Activated T-cell treated with anti-CD3 and anti-CD28 coated beads for 48 hours (primary cell): ENCODE measurements at places on chromosomes 11 and 22.

GRCh38 chr11:118144301-118145268, 8.0 kb downstream of the SCN4B start:
- no peak for DNase-seq

- no peak for DNase-seq
Observed at GRCh38 chr11:29713831-29714320, 303.0 kb downstream of the KCNA4 start.

- DNase-seq, result no peak
Observed at GRCh38 chr11:126313826-126314225, 10.0 kb downstream of the DCPS start.

GRCh38 chr11:1862588-1863351, 9.9 kb downstream of the LSP1 start:
- no peak for DNase-seq

GRCh38 chr11:70845591-70846041, 406.8 kb downstream of the SHANK2 start:
- no peak for DNase-seq

DNA sequence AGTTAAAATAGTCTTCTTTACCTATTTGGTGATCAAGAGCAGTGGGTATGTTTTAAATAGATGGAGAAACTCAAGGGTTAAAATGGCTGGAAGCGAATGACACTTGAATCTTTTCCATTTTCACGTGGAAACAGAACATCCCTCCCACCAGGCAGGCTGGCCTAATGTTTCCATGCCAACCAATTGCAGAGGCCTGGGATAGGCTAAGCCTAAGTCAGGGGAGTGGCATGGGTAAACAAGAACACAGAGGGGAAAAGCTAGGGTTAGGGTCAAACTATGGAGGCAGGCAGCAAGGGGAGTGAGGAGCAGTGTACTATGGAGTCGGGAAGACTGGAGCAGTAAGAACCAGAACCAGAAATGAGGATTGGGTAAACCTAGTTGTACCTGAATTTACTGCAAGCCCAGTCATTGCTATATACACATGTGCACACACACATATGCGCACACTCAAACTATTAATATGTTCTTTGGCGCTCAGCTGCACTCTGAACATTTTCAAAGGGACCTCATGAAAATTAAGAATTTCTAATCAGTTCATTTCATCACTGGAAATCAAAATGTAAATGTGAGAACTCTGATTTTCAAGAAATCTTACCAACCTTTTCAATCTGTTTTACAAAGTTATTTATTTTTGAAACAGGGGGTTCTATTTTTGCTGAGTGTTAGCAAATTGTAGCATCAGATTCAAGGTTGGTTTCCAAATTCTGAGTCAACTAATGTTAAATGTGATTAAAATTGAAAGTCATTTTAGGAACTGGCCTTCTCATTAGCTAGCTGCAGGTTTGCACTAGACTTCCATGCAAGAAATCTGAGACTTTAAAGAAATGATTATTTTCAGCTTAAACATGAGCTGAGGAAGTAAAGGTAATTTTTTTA, 327.0 kb upstream of the CCDC90B start:
- no peak for DNase-seq

- no peak for DNase-seq
Observed at GRCh38 chr11:69286374-69287371, 7.3 kb upstream of the MYEOV start.

DNA sequence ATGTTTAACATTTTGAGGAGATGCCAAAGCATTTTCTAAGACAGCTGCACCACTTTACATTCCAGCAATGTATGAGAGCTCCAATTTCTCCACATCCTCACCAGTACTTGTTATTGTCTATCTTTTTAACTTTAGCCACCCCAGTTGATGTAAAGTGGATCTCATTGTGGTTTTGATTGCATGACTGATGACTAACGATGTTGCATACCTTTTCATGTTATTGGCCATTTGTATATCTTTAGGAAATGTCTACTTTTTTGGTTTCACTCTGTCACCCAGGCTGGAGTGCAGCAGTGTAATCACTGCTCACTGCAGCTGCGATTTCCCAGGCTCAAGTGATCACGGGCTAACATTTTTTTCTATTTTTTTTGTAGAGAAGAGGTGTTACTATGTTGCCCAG, 8.9 kb downstream of the TTC28 start:
- no peak for DNase-seq

DNA sequence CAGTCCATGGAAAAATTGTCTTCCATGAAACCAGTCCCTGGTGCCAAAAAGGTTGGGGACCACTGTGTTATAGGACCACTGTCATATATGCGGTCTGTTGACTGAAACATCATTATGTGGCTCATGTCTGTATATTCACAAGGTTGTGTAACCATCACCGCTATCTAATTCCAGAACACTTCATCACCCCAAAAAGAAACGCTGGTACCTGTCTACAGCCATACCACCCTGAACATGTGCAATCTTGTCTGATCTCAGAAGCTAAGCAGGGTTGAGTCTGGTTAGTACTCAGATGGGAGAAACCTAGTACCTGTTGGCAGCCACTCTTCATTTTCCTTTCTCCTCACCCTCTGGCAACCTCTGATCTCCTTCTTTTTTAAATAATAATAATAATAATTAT, 12.9 kb upstream of the PIK3IP1 start:
- no peak for DNase-seq

GRCh38 chr11:69460540-69461257, 20.8 kb upstream of the LINC01488 start:
- DNase-seq, result no peak

DNA sequence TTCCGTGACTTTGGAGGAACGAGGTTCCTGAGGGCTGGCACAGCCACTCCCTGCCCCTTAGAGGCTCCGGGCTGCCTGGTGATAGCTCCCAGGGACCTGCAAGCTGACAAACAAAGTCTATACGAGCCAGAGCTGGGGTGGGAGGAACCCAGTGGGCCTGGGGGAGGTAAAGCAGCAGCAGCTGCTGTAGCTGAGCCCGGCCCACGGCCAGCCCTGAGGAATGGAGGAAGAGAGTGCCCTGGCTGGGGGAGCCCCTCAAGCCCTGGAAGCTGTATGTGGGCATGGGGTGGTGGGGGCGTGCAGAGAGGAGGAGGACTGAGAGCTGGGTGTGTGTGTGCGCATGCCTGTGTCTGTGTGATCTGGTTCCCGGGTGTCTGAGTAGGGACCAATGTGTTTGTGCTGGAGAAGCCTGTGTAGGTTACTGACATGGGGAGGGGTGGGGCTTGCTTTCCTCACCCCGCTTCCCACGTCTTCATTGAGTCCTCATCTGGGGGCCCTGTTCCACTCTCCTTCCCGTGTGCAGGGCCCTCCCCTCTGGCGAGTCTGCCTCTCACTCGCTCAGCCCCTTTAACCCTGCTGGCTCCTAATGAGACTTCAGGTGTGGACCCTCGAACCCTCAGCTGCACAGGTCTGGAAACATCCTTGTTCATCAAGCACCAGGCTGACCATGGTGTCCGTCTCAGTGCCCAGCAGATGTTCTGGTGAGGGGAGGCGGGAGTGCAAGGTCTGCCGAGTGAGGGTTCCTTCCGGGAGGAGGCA, 10.8 kb downstream of the ST3GAL4 start:
- no peak for DNase-seq

DNA sequence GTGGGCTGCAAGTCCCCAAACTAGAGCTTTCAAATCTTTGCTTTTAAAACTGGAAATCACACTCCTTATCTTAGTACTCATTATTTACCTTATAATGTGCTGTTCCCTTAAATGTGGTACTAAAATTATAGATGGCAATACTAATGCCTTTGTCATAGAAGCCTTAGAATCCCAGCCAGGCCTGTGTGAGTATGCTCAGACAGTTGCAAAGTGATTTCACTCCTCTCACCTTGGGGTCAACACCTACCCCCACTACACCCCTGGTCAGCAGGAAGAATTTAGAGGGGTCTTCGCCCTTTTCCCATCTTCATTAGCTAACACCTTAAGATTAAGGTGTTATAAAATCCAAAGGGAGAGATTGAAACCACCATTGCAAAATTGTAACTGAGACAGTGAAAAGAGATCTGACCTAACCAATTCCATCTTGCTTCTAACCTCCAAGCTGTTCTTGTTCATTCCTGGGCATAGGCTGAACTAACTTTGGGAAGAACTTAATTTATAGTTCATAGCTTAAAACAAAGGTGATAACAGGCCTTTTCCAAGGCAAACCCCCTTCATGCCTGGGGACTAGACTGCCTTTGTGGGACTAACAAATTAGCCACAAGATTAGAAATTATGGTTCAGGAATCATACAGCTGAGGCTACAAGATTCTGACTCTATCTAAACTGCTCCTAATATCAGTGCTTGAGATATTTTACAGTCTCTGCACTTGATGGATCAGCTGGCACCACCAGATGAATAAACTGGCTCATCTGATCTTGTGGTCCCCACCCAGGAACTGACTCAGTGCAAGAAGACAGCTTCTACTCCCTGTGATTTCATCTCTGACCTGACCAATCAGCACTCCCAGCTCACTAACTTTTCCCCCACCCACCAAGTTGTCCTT, 10.4 kb upstream of the MRPL17 start:
- DNase-seq, result peak; percentile 45

GRCh38 chr22:40412441-40412840, 42.0 kb downstream of the SGSM3 start:
- no peak for DNase-seq

GRCh38 chr11:68704887-68705286, 20.5 kb downstream of the GAL start:
- DNase-seq, result no peak

GRCh38 chr22:49721211-49721763, 106.4 kb downstream of the BRD1 start:
- DNase-seq, result no peak

- no peak for DNase-seq
Observed at GRCh38 chr11:64996710-64997380, at the start of gene BATF2. Gene BATF2 (minus strand): TSS chr11:64996971. CDS start chr11:64996914, 57 bp downstream.

DNA sequence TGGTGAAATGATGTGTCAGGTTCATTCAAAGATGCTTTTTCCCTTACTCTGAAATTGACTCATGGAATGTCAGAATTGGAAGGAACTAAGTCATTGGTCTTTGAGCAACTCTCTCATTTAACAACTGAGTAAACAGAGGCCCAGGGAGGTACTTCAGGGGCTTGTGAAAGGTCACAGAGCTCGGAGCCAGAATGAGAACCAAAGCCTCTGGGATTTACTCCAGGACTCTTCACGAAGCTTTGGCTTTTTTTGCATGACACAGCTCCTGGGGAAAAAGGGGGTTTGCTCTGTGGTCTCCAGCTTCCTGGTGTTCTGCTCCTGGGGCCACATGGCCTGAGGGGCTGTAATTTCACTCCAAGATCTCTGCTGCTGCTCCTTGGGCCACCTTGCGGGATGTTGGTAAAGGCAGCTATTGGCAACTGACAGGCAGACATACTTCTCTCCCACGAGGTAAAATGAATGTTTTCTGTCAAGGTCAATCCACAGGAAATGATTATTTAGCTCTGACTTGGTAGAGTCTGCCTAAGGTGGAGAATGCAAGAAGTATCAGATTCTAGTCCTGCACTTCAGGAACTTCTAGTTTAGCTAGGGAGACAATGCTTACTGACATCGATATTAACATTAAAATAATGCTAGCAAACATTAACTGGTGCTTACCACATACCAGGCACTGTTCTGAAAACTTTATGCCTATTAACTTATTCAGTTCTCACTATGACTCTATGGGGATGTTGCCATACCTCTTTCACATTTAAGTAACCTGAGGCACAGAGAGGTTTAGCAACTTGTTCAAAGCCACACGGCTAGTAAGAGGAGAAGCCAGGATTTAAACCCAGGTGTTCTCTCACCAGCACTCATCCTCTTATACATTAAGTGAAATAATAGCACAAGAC, 16.1 kb downstream of the PKNOX2 start:
- no peak for DNase-seq

DNA sequence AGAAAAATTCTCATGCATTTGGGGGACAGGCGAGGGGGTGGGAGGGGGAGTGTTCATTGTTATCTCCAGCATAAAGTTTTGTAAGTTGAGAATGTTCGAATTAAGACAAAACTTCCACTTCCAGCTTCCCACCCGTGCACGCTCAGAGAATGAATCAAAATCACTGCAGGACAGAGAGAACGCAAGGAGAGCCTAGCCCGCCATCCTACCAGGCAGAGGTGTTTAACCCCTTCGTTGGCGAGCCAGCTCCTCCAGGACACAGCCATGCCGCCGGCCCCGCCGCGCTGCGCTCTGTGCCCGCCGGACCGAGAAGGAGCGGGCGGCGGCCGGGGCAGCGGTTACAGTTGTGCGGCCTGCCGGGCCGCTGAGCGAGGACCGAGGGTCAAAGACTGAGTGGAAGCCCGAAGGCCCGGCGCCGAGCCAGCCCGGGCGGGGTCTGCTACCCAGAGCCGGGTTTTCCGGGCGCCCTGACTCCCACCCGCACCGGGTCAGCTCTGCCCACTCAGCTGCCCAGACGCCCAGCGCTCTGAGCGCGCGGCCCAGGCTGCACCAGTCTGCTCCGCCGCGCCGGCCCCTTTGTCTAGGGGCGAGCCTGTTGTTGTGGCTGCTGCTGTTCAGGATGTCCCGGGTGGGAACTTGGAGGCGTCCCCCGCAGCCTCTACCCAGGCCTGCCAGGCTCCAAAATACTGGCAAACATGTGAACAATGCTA, at the start of gene NOX4:
NOX4 (minus strand) TSS at position 395 of the 710 bp plus-strand sequence; CDS start at position 266, 129 bp downstream.
- no peak for DNase-seq

DNA sequence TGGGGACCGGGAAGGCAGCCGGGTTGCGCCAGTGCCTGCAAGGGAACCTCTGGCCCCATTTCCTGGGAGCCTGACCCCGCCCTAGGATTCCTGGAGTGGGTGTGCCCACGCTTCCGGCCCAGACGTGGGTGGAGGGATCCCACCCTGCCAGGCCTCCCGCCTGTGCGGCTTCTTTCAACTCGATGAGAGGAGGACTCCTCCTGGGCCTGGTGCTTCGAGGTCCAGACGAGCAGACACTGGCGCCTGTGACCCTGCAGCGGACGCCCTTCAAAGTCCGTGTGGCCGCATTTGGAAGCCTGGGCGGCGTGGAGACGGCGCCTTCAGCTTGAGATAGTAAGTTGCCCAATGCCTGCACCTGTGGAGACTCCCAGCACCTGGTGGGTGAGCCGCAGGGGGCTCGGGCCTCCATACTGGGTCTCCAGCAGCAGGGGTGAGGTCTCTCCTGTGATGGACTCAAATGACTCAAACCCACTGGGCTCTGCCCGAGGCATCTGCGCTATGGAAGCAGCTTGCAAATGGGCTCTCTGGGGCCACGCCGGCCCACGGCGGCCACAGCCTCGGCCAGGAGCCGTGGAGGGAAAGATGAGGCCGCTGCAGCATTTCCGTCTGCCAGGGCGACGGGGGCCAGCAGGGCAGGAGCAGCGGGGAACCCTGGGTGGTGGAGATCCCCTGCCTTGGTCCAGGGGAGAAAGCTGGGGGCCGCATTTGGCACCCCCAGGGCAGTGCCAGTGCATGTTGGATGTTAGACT, 64.3 kb upstream of the PPARA start:
- no peak for DNase-seq
